ENCODE measurements at places on chromosomes 2 and 18. TPM values are rescaled to one million over a fixed set of nuclear protein-coding genes. Genes with fewer than 3 reads are reported as not detected.

FNDC4 gene
- total RNA-seq = 14.0 TPM

CELF4 gene
- not detected for total RNA-seq

IGFBP2 gene
- total RNA-seq = 35.0 TPM

MAL gene
- not detected for total RNA-seq

SPAST gene
- total RNA-seq = 20.9 TPM

UGT1A10 gene
- 0.22 TPM for total RNA-seq

MBD5 gene
- 25.6 TPM for total RNA-seq

FEZ2 gene
- total RNA-seq = 40.3 TPM

TSPYL6 gene
- total RNA-seq = not detected

FHL2 gene
- total RNA-seq = 260 TPM

KCNG2 gene
- not detected for total RNA-seq

RGPD4 gene
- not detected for total RNA-seq

GCG gene
- total RNA-seq = not detected

UPP2 gene
- not detected for total RNA-seq

CLEC4F gene
- total RNA-seq = not detected

AKAIN1 gene
- total RNA-seq = not detected

ATP8B1 gene
- 37.5 TPM for total RNA-seq

DYNAP gene
- total RNA-seq = not detected

SIX3 gene
- total RNA-seq = not detected

CROCC2 gene
- not detected for total RNA-seq

SRD5A2 gene
- not detected for total RNA-seq

IHH gene
- under 0.01 TPM for total RNA-seq

ITGB6 gene
- not detected for total RNA-seq

GKN2 gene
- total RNA-seq = 0.22 TPM

RBM44 gene
- 0.22 TPM for total RNA-seq

TMEM200C gene
- not detected for total RNA-seq

HOXD12 gene
- total RNA-seq = 0.22 TPM

SCN2A gene
- total RNA-seq = 1.7 TPM

MGAT4A gene
- total RNA-seq = 0.22 TPM

CYRIA gene
- 0.43 TPM for total RNA-seq
